CD4-positive, alpha-beta T cell treated with Interleukin-2 at 100 ng/mL for 4 hours (primary cell): ENCODE measurements at places on chromosomes 3 and 15.

- DNase-seq = no peak
Observed at GRCh38 chr3:151962912-151963311, 89.5 kb downstream of the SUCNR1 start.

DNA sequence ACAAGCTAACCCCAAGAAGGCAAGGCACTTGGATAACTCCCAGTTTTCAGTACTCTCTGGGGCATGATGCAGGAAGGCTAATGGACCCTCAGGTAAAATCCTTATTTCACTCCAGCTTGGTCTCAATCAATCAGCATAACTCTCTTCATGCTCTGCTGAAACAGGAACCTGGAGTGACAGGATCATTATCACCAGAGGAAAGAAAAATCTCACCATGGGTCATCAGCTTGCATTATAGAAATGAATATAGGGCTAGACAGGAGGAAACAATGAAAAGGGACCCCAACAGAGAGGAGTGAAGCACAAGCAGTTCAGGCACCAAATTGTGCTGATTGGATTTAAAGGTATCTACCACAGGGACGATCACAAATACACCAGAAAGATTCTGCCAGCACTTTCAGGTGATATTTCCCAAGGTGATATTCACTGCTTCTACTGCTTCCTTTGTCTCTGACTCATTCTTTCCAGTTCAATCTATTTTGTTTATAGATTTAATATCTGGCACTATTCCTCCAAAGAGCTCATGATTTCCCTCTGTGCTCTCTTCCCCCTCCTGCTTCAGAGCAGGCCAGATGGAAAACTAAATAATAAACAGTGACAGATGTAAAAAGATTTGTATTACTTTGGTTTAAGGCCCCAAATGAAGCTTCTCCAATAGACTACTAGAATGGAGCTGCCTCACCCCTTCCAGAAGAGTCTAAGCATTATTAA is 22.9 kb upstream of the THUMPD3 start:
- no peak for DNase-seq

- DNase-seq = no peak
Observed at GRCh38 chr3:73685061-73685460, 60.3 kb upstream of the PDZRN3 start.

DNA sequence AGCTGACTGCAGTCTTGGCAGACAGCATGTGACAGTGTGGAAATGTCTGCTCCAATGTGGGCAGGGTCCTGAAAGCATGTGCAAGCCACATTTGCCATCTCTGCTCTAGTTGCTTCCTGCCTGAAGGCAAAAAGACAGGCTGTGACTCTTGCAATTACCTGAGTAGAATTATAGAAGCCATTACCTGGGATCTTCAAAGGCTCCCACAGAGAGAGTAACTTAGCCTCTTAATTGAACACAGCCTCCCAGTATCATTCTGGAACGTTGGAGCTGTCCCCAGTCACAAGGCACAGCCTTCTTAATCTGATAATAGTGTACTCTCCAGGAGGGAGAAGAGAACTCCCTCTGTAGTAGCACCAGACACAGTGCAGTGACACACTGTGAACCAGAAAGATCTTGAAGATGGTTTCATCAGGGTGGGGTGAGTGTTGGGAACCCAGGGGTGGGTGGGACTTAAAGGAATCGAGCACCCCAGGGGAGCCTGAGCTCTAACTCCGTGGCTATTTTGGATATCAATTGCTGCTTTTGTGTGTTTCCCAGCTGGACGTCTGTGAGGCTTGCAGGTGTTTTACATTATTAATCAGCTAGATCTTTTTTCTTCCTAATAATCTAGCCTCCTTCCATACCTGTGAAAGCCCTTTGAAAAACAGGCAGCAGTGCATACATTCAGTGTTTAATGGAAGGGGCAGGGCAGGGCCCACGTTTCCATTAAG is 40.6 kb upstream of the GLCE start:
- no peak for DNase-seq

DNA sequence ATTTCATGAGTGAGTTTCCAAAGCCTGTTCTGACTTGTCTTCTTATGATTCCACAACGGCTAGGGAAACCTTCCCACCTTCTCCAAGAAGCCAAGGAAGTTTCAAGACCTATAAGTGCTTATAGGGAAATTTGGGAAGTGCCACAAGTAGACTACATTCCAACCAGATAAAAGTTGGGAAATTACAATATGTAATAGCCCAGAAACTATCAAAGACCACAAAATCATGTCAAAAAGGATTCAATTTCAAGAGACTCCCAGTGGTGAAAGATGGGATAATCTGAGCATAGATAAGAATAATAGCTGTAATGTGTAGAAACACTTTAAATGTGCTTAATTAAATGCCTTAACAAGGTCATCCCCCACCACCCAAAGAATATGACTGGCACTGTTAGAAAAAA is 169.2 kb upstream of the SLC2A2 start:
- DNase-seq = no peak

DNA sequence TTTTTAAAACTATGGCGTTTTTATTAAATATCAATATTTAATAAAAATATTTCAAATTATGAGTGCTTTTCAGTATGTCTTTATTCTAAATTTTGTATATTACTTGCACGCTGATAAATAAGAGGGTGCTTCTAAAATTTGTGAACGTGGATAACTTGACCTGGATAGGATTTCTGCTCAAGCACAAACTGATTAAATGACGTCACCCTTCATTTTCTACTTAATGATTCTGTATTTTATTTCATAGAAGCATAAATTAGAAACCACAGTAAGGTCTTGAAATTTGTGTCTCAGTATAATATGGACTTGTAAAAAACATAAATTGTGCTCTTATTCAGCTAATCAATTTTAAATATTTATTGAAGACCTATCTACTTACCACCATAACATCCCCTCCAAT is 903.7 kb downstream of the ROBO2 start:
- no peak for DNase-seq

- DNase-seq = no peak
Observed at GRCh38 chr15:67244971-67245478, 9.4 kb downstream of the AAGAB start.

DNA sequence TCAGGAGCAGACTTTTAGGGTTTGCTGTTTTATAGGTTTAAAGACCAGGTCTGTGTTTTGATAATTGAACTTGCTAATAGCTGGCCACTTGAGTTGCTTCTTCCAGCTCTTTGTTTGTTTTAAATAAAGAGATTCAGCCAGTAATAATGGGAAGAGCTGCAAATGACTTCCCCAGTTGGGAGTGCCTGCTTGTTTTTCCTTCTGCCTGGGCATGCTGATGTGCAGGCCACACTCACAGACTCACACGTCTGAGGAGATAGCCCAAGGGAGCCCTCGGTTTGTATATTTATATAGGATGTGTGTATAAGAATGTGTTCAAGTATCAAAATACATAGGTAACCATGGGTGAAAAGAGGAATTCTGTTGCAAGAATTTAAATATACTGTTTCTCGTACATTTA is 78.2 kb upstream of the BOC start:
- DNase-seq = no peak

- DNase-seq = no peak
Observed at GRCh38 chr15:41241221-41241964, 10.3 kb downstream of the CHP1 start.

DNA sequence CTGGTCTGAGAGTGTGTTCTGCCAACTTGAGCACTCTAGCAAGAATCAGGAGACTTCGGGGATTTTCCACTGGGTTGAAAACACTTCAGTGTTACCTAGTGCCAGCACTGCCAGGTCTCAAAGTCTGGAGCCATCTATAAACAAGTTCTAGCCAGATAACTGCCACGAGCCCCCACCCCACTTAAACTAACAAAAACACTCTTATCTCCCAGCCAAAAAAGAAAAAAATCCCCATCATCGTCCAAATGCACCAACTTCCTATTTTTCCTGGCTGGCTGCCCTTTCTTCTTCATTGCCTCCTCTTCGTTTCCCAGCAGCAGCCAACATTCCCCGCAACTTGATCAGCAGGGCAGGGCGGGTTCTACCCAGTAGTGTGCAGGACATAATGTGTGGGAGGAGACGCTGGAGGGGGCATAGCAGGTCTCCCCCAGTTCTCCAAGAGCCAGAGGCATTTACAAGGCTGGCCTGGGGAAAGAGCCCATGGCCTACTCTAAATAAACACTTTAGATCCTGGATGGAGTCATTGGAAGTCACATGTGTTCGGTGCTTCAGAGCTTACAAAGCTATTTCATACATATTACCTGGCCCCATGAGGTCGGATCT is 29.5 kb downstream of the C2CD4B start:
- DNase-seq = no peak
